ENCODE measurements at places on chromosomes 12 and 14. TPM values are rescaled to one million over a fixed set of nuclear protein-coding genes. Genes with fewer than 3 reads are reported as not detected.

The PPM1H gene
- 0.19 TPM for polyA plus RNA-seq

The GLIPR1L2 gene
- 0.21 TPM for polyA plus RNA-seq

The SLC22A17 gene
- 27.0 TPM for polyA plus RNA-seq

The DRAM1 gene
- polyA plus RNA-seq, result 57.5 TPM

The TCL1B gene
- not detected for polyA plus RNA-seq

The ASCL1 gene
- polyA plus RNA-seq, result not detected

The RHOF gene
- polyA plus RNA-seq, result 5.3 TPM

The MMP19 gene
- 43.8 TPM for polyA plus RNA-seq

The BATF gene
- not detected for polyA plus RNA-seq

The WSB2 gene
- polyA plus RNA-seq, result 111 TPM

The TMEM106C gene
- 96.3 TPM for polyA plus RNA-seq

The TTC6 gene
- not detected for polyA plus RNA-seq

The CEBPE gene
- not detected for polyA plus RNA-seq

The SPTSSA gene
- polyA plus RNA-seq, result 32.5 TPM

The TBC1D30 gene
- 0.40 TPM for polyA plus RNA-seq

The KRT78 gene
- not detected for polyA plus RNA-seq

The OTX2 gene
- polyA plus RNA-seq, result not detected

The CD27 gene
- not detected for polyA plus RNA-seq

The RTL1 gene
- not detected for polyA plus RNA-seq

The DIO2 gene
- polyA plus RNA-seq, result 28.9 TPM

The KITLG gene
- 25.2 TPM for polyA plus RNA-seq

The MIPOL1 gene
- polyA plus RNA-seq, result 7.0 TPM
